ENCODE measurements at places on chromosomes 12 and 14.

DNA sequence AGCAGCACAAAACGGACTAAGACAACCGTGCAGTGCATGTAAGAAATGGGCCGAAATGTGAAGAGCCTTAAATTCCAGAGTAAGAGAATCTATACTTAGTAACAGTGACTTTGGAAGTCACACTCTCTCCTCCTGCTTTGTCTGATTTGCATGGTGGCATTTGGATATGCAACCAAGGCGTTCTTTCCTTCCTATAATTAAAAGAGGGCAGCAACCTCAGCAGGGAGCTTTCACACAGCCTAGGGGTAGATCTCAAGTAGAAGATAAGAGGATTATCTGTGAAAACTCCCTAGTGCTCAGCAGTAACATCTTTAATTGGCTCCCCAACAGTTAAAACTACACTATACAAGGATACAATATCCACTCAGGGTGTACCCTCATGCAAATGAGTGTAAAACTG lies 16.5 kb downstream of the GMFB start:
- no peak for DNase-seq

DNA sequence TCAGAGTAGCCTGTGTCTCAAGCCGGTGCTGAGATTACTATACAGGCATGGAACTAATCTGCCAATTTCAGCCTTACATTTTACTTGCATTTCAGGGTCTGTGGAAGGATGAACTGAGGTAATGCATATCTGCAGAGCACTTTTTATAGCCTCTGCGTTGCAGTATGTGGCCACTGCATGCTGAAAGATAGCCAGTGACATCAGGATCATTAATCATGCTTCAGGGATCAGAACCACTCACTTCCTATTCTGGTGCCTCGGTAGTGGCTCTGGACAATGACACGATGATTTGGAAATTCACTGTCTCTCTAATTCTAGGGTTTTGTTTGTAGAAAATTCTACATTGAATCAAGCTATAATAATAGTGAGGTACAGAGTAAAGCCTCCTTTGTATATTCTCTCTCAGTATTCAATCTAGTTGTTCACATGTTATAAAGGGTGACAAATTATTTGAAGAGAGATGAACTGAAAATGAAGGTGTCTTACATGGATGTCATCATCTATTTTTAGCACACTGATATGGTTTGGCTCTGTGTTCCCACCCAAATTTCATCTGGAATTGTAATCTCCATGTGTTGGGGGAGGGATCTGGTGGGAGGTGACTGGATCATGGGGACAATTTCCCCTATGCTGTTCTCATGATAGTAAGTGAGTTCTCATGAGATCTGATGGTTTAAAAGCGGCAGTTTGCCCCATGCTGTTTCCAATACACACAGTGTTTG lies 554.3 kb upstream of the MIS18BP1 start:
- DNase-seq, result no peak

GRCh38 chr12:75481013-75481705 lies 604 bp downstream of the GLIPR1 start:
- DNase-seq, result no peak

DNA sequence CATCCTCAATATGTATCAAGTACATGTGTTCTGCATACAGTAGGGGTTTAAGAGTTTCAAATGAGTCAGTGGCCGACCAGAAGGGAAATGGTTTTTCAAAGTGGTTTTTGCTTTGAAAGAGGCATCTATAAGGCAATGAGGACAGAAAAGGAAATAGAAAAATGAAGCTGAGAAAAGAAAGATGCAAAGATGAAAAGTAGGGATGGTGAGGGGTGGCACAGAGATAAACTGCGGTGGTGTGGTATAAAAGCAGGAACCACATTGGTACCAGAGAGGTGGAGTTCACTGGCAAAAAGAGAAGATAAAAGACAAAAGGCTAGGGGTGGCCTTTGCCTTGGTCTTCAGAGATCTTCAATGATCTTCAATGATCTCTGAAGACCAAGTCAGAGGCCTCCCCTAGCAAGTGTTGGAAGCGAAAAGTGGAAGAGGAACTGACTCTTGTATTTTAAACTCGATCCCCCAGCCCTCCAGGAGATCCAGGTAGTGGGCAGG lies 144.0 kb upstream of the KRR1 start:
- DNase-seq, result no peak

- DNase-seq, result no peak
These were observed 24.7 kb downstream of the TRAPPC6B start for GRCh38 chr14:39145266-39145966.

GRCh38 chr12:51390891-51391282 lies 319 bp downstream of the GALNT6 start:
- DNase-seq, result no peak

DNA sequence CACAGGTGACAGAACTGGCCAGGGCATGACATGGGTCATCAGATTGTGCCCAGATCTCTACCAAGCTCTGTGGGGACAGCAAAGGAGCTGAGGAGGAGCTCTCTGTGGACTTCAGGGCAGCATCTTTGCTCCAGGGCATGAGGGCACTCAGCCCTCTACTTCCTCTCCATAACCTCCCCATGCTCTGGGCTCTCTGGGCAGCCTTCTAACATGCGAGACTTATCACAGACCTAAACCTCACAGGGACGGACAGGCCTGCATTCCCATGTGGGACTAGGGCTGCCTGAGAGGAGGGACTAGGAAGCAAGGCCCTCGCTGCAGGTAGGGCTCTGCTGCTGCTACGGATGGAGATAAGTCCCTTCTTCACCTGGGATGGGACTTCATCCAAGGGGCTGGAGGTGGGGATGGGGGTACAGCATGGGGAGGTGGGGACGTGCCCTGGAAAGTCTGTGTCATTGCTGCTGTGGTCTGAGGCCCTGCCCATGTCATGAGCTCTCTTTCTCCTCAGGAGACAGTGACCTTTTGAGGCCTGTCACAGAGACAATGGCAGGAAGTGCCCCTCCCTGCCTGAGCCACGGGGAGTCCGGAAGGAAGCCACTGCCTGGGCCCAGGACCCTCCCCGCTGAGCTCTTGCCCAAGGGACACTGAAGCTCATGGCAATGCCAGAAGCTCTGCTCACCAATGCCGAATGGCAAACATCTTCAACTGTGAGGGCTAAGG lies 44.1 kb downstream of the PITPNM2 start:
- DNase-seq, result no peak

- DNase-seq, result no peak
These were observed 906.4 kb upstream of the TMEM132C start for GRCh38 chr12:127360580-127360979.

DNA sequence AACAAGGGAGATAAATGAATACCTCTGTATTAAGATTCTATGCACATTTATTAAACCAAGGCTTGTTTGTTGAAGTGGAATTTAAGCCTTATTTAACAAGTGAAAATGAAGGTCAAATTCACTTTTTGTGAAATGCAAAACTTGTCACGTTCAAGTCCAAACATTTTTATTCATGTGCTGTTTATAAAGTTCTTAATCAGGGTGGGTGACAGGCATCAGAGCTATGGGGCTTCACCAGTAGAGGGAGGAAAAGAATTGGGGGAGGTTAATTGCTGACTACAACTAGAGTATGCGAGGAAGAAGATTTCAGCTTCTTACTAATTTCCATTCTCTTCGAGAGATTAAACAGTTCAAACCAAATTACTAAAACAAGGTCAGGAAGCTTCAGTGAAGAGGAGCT lies 9.7 kb downstream of the MOK start:
- DNase-seq, result peak; percentile 12

GRCh38 chr12:76560086-76560491 lies 518 bp upstream of the OSBPL8 start:
- DNase-seq, result no peak

- DNase-seq, result no peak
These were observed 103.1 kb downstream of the ETV6 start for GRCh38 chr12:11752403-11753149.

DNA sequence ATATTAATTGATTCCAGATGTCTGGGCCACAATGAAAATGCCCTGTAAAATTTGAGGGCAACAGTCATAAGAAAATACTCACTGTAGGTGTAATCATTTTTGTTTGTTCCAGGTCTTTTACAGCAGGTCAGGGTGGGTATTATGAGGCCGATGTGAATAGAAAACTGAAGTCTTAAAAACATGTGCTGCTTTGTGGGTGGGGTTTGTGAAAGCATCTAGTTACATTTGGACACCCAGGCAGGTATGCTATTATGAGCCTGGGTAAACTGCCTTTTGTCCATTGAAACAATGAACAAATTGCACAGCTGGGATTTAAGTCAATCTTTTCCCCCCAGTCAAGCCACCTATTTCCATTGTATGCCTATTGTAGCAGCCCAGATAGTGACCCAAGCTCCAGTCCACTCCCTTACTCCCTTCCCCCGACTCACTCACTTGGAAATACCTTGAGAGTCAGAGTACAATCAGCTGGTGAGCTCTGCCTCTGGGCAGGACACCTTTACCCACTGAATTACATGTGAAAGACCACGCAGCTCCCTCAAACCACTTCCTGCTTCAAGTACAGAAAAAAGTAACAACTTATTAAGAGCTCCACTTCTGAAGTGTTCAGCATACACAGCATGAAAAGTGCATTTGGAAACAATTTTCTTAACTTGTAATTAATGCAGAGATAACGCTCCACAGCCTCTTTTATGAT lies 1.8 kb downstream of the IGF1 start:
- DNase-seq, result no peak

DNA sequence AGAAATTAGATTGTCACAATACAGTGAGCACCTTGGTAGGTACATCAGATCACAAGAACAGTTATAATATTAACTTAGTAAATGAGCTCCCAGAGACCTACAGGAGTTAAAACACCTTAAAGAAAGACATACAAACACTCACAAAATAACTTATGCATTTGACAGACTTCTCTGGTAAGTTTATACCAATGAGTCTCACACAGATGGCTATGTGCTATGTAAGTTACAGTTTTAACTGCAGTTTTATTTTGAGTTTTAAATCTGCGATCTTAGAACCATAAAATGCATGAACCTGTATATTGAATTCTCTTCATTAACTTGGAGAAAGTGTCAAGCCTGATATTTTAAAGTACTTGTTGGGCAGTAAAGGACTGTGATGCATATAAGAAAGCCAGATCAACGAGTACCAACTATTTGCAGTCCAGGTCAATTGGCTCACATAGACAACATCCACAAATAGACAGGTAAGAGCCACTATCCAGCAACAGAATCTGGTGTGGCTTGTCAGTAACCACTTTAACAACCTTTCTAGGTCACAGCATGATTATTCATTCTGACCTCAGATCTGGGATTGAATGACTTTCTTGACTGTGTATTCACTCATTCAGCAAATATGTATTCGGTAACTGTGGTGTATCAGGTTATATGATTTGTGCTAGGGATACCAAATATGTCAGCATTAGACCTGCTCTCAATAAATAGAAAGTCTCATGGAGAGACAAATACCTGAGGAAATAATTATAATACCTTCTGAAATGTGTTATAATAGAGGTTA lies 856.6 kb upstream of the MGAT4C start:
- DNase-seq, result no peak

DNA sequence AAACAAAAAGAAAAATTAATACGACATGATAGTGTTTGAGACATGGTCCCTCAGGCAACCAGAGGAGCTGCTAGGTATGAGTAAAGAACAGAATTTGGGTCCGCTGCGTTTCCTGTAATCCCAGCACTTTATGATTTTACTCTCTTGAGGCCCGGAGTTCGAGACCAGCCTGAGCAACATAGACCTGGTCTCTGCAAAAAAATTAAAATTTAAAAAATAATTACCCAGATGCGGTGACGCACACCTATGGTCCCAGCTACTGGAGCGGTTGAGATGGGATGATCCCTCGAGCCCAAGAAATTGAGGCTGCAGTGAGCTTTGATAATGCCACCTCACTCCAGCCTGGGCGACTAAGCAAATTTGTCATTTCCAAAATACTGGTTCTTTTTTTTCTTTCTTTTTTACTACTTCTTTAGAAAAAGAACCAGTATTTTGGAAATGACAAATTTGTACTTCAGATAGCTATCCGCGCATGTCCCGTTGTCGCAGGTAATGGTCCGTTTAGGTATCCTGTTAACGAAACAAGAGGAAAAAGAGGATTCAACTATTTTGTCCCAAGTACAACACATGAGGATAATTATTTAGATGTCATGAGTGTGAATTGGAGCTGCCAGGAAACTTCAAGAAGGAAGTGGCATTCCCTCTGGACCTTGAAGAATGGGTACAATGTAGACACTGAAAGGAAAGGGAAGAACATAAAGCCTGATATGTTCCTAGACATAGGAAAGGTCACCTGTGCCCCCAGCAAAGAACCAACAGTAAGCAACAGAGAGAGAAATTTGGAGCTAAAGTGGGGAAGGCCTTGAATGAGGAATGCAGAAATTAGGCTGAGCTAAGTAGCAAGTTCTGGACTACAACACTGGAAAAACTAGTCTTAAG lies 1.2 kb upstream of the HECTD1 start:
- no peak for DNase-seq

GRCh38 chr14:51304941-51305340 lies 64.9 kb downstream of the TMX1 start:
- peak; percentile 90 for DNase-seq

DNA sequence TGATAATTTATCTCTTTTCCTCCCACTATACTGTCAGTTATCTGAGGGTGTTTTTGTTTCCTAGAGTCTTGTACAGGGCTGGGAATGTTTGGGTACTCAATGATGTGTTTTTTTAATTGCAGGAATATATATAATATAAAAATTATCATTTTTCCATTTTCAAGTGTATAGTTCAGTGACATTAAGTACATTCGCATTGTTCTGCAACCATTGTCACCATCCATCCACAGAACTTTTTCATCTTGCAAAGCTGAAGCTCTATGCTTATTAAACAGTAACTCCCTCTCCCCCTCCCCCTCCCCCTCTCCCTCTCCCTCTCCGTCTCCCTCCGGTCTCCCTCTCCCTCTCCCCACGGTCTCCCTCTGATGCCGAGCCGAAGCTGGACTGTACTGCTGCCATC lies 93.0 kb upstream of the MANSC4 start:
- DNase-seq, result no peak

DNA sequence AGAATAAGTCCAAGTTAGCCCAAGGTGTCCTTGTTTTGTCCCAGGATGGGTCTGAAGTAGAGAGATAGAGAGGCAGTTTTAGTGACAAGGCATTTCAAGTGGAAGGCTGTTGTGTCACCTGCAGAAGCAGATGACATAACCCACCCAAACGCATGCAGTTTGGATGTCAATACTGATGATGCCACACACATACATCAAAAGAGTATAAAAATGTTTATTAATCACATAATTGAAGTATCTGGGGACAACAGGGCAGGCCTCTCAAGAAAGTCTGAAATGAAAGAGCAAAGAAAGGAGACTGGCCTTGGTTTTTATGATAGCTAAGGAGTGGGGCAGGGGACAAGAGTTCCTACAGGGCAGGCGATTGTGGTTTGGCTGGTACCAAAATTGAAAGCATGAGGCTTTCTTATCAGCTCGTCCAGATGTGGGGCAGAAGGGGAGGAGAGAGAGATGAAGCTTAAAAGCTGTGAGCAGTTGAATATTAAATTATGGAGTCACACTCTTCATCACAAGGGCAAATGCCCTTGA lies 78.4 kb upstream of the TSPAN8 start:
- DNase-seq, result no peak

Data from fibroblast of lung (primary cell).